Psoas muscle (tissue), 8 donors: ENCODE measurements at places on chromosomes 4 and X. TPM values are rescaled to one million over a fixed set of nuclear protein-coding genes. Genes with fewer than 3 reads are reported as not detected.

SPACA5 gene
- 0.09 TPM for polyA plus RNA-seq

BEX2 gene
- 0.87 TPM for polyA plus RNA-seq

DNA sequence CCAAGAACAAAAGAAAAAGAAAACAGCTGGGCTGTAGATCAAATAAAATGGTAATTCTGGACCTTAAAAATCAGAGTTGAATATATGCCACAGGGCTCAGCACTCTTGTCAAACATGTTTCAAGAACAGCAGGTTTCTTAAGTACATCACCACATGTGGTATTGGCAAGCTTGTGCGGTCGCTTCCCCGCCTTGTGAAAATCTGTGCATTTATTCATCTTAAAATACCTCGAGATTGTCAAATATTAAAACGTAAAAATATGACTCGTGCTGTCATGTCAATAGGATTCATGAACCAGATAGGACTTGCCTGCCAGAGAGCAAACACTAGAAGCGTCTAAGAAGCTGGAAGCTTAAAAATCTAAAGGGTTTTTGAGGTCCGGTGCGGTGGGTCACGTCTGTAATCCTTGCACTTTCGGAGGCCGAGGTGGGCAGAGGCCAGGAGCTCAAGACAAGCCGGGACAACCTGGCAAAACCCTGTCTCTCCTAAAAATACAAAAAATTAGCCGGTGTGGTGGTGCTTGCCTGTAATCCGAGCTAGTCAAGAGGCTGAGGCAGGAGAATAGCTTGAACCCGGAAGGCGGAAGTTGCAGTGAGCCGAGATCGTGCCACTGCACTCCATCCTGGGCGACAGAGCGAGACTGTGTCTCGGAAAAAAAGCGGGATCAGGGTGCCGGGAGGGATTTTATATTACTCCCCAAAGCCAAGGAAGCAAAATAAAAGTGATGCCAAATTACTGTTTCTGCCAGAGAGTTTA is 40.2 kb upstream of the TMEM154 start:
- DNase-seq = no peak

DNA sequence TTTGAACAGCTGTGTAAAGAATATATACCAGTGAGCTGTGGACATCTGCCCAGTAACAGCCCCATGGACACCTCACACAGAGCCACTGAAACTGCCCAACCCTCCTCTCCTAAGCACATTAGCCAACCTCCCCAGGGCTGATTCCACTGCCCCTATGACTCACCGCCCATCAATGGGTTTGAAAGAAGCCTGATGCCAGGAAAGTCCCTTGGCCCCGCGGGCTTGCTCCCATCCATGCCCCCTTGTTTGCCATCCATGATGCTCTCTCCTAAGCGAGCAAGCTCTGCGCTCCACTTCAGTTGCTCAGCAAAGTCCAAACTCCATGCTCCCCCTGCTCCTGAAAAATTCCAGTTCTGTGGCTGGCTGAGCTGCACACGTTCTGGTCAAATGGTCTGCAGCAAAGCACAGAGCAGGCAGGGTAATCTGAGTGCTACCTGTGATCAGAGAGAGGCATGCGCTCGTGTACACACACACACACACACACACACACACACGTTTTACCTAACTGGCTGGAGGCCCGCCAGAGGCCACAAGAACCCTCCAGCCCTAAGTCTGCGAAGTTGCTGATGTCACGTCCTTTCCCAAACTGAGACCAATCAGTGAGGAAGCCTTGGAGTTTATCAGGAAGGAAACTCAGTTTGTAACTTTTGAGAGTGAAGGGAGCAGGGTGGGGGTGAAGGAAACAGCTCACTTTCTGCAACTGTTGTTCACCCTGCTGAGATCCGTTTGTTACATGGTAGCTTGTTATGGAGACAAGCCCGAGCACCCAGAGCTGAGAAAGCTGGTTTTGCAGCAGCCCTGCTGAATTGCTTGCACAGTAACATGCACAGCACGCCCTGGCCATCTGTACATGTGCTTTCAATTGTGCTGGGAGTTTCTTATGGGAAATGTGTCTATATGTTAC is at the start of gene ASB9:
Gene ASB9, minus strand, starts transcription at position 466 of the 904 bp plus-strand sequence. Its CDS starts 209 bp downstream, at position 257.
- no peak for DNase-seq
